Thoracic aorta (tissue), 2 donors: ENCODE measurements at places on chromosomes 5 and 9. TPM values are rescaled to one million over a fixed set of nuclear protein-coding genes. Genes with fewer than 3 reads are reported as not detected.

DNA sequence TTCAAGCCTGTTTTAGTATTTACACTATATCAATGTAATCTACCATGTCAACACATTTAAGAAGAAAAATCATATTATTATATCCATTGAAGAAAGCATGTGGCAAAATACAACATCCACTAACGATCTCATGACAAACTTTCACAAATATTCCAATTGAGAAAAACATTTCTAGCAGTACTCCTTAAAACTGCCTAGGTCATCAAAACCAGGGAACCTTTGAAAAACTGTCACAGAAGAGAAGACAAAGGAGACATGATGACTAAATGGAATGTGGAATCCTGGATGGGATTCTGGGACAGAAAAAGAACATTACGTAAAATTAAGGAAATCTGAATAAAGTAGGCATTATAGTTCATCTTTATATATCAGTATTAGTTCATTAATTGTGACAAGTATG lies 1091.3 kb upstream of the CDH6 start:
- no peak for DNase-seq

Gene MOB3B
- total RNA-seq: 6.6 TPM

DNA sequence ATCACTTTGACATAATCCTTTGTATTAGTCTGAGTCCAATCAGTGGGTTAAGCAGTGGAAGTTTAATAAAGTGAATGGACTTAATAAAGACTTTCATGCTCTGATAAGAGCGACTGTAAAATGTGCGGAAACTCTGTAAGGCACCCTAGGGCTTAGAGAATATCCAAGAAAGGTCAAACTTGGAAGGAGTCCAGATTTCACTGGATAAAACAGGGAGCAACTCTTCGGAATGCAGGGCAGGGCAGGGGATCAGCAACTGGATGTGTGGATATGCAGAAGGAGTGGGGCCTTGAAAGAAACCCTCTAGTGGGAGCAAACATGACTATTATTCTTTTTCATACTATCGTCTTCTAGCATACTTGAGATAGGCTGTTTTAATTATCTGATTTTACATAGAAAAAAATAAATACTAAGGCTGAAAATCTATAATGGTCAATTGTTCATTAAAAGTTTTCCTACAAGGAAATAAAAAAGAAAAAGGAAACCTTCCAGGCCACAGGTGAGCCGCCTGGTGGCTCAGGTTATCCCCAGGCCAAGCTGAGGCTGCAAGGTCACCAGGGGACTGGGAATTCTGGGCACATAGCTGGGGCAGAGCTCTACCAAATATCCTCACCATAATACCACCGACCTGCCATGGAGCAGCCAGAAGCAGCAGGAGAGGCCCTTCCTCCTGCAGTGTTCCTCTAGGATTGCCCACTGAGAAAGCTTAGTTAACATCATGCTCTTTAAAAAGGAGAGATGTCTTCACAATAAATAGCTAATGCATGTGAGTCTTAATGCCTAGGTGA lies 46.3 kb upstream of the CCDC112 start:
- DNase-seq: no peak

DNA sequence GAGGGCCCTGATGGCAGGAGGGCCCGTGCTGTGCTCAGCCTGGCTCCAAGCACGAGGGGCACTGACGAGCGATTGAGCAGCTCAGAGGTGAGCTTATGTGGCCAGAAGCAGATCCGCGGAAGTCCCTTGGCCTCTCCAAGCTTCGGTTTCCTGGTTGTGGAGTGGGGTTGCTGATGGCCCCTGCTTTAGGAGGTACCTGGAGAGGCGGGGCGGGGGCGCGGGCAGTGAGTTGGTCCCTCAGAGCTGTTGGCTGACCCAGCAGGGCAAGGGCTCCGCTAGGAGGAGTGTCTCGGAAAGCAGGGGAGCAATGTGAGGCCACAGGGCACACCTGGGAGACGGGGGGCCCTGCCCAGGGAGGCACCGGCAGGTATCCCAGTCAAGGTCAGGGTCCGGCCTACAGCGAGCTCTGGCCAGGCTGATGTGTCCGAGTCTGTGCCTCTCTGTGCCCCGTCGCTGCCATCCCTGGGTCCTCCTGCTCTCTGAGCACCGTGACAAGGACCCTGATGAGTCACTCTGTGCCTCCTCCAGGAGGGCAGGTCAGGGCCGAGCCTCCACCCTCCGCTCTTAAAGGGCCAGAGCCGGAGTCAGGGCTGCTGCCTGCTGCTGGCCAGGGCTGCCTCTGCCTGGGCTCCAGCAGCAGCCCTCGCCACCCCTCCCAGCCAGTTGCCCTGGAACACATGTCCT lies 14.8 kb downstream of the NCS1 start:
- no peak for DNase-seq

Gene ACSL6
- total RNA-seq: 1.6 TPM

Gene NXNL2
- not detected for total RNA-seq
